Mesangial cell (primary cell): ENCODE measurements at places on chromosomes 2 and 18. TPM values are rescaled to one million over a fixed set of nuclear protein-coding genes. Genes with fewer than 3 reads are reported as not detected.

The POTEE gene
- not detected in 2 replicates for total RNA-seq

The DAW1 gene
- total RNA-seq: 0.13 and 2.4 TPM in 2 replicates

The OTX1 gene
- total RNA-seq: 0.16 TPM in 1 of 2 replicates, not detected in the other

The PROC gene
- 0.16 and 2.3 TPM in 2 replicates for total RNA-seq

The DSG1 gene
- not detected in 2 replicates for total RNA-seq

The IL1RL2 gene
- 0.51 TPM in 1 of 2 replicates, not detected in the other for total RNA-seq

The MATN3 gene
- total RNA-seq: 7.4 and 9.9 TPM in 2 replicates

The GALNT5 gene
- total RNA-seq: 1.8 and 2.4 TPM in 2 replicates

The INHBB gene
- total RNA-seq: under 0.01 TPM in 1 of 2 replicates, not detected in the other

The KLHL29 gene
- 4.9 and 11.4 TPM in 2 replicates for total RNA-seq
